ENCODE measurements at places on chromosomes 4 and X. TPM values are rescaled to one million over a fixed set of nuclear protein-coding genes. Genes with fewer than 3 reads are reported as not detected.

Gene KDR
- polyA plus RNA-seq: not detected

Gene DCAF12L1
- not detected for polyA plus RNA-seq

Gene GPRASP1
- 0.10 TPM for polyA plus RNA-seq

Gene MAGEA1
- not detected for polyA plus RNA-seq

Gene MUC7
- not detected for polyA plus RNA-seq

Gene SPATA18
- 3.6 TPM for polyA plus RNA-seq

- H3K4me3 ChIP-seq: no peak overlapping the region
- DNase-seq: no peak
- no peaks in the 10 kb centered on the region for H3K27me3 ChIP-seq
Measured at GRCh38 chr4:23476515-23477090, 413.2 kb downstream of the PPARGC1A start.

- DNase-seq: no peak
- H3K4me3 ChIP-seq: no peak overlapping the region
- no peaks in the 10 kb centered on the region for H3K4me1 ChIP-seq
Measured at GRCh38 chrX:127726227-127726626, 326.0 kb downstream of the ACTRT1 start.

DNA sequence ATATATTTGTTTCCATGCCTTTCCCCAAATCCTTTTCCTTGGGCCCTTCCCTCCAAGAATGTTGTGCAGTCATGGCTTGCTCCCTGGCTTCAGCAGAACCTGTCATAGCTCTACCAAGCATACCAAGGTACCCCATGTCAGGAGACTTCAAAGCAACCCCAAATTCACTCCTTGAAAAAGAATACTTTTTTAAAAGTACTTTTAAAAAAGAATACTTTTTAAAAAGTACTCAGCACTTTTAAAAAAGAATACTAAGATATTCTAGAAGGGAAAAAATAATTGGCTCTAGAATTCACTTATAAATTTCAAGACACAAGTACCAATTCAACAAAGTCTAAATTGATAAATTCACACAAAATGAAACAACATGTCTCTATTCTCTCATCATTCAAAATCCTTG is 76.0 kb downstream of the NR3C2 start:
- DNase-seq: no peak
- no peak overlapping the region for H3K27ac ChIP-seq
- no peaks in the 10 kb centered on the region for H3K4me1 ChIP-seq
- no peaks in the 10 kb centered on the region for H3K27me3 ChIP-seq

GRCh38 chr4:2441393-2442174 is 22.8 kb downstream of the CFAP99 start:
- no peaks in the 10 kb centered on the region for H3K36me3 ChIP-seq
- no peak overlapping the region for H3K4me3 ChIP-seq
- no peak overlapping the region for H3K27ac ChIP-seq

DNA sequence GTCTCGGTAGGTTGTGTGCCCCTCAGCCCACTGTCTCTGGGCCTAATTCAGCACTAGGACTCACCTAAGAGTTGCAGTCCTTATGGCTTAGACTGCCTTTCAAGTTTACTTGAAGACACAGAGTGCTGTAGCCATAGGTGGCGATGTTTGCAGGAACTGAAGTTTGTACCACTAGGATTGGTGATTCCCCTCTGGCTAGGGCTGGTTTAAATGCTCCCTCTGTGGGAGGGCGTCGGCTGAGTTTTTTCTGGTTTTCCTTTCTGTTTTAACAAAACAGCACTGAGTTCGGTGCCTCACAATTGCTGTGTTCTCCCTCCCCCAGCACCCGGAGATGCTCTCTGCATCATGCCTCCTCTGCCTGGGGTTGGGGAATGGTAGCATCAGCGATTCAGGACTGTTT is 480.9 kb downstream of the PCDH11X start:
- no peaks in the 10 kb centered on the region for H3K4me1 ChIP-seq
- no peak overlapping the region for H3K27ac ChIP-seq
- no peaks in the 10 kb centered on the region for H3K36me3 ChIP-seq
- DNase-seq: no peak
- H3K27me3 ChIP-seq: no peaks in the 10 kb centered on the region

DNA sequence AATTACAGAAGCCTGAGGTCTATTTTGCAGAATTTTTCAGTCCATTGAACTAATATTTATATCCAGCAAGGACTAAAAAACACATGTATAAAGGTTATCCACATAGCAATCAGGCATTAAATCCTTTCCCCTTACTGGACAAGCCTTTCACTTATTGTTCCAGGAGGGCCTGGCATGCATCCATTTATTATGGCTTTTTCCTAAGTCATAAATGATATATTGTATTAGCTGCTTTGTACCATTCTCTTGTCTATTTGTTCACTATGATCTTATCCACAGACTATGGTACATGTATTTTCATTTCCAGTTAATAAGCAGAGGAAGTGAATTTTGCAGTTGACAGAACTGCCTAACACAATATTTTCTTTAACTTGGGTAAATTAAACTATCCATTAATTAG is 105.4 kb upstream of the ANK2 start:
- no peaks in the 10 kb centered on the region for H3K36me3 ChIP-seq
- no peaks in the 10 kb centered on the region for H3K27me3 ChIP-seq
- no peak for DNase-seq
- H3K27ac ChIP-seq: no peak overlapping the region
- H3K4me3 ChIP-seq: no peak overlapping the region
- no peaks in the 10 kb centered on the region for H3K4me1 ChIP-seq

- H3K36me3 ChIP-seq: no peaks in the 10 kb centered on the region
- DNase-seq: no peak
- H3K27ac ChIP-seq: peak overlapping the region; percentile 60
- H3K4me3 ChIP-seq: peak overlapping the region; percentile 78
- no peaks in the 10 kb centered on the region for H3K27me3 ChIP-seq
Measured at GRCh38 chr4:76214177-76214675, 602 bp upstream of the SCARB2 start.

- H3K4me3 ChIP-seq: no peak overlapping the region
- H3K36me3 ChIP-seq: no peaks in the 10 kb centered on the region
- no peak overlapping the region for H3K27ac ChIP-seq
Measured at GRCh38 chr4:80180743-80181142, 16.6 kb upstream of the PRDM8 start.

GRCh38 chrX:76064825-76065224 is 108.0 kb upstream of the PBDC1 start:
- no peak overlapping the region for H3K27ac ChIP-seq
- no peak overlapping the region for H3K4me3 ChIP-seq
- H3K36me3 ChIP-seq: no peaks in the 10 kb centered on the region
- DNase-seq: no peak
- H3K4me1 ChIP-seq: no peaks in the 10 kb centered on the region

DNA sequence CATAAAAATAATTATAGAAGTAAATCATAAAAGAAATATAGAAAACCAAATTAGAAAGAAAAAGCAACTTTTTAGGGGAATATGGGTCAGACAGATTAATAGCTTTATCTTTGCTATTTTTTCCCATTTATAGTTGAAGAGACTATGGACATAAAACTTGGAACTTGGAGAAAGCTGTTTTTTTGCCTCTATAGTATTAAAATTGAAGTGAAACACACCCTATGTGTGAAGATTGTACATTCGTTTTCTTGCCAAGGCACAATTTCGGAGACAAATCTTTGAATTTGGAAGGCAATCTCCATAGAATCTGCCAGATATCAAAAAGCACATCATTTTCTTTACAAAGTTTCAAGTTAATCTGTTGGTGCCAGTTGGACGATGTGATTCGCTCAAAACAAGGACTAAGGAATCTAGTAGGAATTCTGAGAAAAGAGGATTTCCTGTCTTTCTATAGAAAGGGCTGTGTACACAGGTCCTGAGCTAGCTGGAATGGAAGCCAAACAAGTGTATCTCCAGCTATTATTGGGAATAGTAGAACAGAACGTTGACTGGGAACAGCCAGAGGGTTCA is 156.3 kb downstream of the SLC7A11 start:
- H3K4me3 ChIP-seq: no peak overlapping the region
- no peak for DNase-seq
- no peak overlapping the region for H3K27ac ChIP-seq
- no peaks in the 10 kb centered on the region for H3K36me3 ChIP-seq
- no peaks in the 10 kb centered on the region for H3K4me1 ChIP-seq

GRCh38 chr4:167282171-167282864 is 48.0 kb upstream of the SPOCK3 start:
- H3K4me1 ChIP-seq: no peaks in the 10 kb centered on the region
- H3K36me3 ChIP-seq: no peaks in the 10 kb centered on the region
- H3K4me3 ChIP-seq: no peak overlapping the region
- no peak overlapping the region for H3K27ac ChIP-seq
